DMS153 (cell line): ENCODE measurements at places on chromosomes 16 and 17.

- DNase-seq = peak; percentile 59
Observed at GRCh38 chr17:48012151-48012520, 25.5 kb downstream of the COPZ2 start.

- DNase-seq = no peak
Observed at GRCh38 chr17:76134911-76135809, 5.9 kb downstream of the FOXJ1 start.

DNA sequence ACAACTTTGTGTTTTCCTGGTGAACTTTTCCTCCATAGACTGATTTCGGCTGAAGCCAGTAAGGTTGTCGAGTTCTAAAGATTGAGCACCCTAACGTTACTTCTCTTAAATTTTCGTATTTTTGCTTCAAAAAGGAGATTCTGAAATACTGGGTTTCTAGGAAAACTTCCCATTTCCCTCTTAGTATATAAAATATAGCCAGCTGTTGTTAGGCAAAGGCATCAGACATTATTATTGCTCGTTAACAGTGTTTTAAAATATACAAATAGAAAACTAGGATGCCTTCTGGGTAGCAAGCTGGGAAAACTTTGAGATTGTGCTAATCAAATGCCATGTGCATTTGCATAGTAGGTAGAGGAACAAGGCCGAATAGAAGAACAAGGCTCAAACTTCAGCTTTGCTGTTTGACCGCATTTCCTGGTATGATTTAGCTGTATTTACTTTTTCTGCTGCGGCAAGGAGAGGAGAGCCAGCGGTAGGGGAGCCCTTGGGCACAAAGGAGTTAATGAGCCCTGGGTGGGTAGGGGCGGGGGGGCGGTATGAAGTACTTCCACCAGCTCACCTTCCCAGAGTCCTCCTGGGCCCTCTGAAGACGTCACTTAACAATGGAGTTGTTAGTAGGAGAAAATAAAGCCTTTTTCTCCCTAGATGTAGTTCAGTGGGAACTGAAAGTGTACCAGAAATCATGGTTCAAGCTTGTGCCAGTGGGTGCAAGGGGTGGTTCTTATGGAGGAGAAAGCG, 151.9 kb downstream of the MSI2 start:
- peak; percentile 84 for DNase-seq

DNA sequence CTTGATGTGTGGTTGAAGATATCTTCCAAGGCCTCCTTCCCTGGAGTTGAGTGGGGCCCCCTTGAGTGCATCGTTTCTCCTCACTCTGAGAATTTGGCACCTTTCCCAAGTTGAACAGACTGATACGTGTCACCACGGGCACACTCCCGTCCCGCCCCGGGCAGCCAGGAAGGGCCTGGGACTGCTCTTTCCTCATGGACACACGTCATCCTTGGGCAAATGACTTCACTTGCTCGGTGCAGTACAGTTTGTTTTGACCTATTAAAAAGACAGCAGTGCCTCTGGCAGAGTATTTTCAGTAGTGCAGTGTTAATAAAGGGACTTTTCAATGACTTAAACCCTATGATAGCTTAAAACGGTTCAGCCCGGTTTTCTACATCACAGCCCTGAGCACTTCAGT, 59.9 kb downstream of the SEC14L1 start:
- DNase-seq = no peak

DNA sequence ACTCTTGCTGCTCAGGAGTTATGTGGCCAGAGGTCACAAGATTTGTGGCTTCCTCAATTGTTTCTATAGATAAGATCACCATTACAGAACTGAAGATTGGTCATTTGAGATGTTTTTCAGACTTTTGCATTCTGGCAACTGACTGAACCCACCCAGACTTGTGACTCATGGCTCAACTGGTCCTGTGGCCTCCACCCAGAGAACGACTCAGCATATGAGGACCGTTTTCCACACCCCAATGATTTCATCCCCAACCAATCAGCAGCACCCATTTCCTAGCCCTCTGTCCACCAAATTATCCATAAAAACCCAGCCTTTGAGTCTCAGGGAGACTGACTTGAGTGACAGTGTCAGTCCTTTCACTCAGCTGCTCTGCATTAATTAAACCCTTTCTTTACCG, 143.2 kb upstream of the ASIC2 start:
- DNase-seq = no peak

DNA sequence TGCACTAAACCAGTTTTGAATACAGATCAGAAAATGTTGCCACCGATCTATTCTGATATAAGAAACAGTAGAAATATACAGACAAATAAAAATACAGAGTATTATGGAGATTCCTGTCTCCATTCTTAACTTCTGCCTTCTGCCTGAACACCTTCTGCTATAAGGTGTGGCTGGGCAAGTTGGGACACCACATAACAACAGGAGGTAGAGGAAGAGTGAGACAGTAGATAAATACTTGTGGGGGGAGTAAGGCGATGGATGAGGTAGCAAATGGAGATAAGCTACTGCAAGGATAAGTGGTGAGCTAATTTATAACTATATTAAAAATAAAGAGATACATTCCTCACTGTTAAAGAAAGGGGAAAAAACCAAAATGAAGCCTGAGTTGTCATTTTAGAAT, 143.7 kb downstream of the CDH8 start:
- DNase-seq = no peak

DNA sequence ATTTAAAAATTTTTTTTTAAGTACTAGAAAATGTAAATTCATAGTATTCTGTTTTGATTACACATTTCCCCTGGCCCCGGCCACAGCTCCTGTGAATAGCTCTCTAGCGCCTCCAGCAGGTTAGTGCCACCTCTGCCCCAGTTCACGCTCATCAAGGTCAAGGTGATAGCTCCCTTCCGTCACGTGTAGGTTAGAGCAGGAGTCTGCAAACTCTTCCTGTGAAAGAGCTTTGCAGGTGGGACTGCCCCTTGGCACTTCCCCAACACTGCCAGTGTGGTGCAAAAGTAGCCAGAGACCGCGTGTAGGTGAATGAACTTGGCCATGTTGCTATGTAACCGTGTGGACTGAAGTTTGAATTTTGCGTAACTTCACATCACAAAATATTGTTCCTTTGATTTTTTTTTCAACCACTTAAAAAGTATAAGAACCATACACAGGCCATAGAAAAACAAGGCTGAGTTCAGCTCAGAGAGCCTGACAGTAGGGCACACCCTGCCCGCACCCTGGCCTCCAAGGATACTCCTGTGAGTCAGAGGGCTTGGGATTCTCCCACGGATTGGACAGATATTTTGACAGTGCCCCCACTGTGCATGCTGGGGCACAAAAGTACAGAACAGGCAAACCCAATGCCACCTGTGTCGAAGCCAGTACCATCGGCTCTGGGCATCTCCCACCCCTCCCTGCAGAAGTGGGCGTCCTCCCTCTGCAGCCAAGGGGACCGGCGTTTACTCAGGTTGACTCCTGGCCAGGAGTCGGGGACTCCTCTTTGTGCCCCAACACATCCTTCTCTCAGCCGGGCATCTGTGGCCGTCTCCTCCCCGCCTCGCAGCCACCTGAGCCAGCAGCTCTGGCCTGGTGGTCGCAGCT, 92.0 kb upstream of the CHMP6 start:
- peak; percentile 72 for DNase-seq

- DNase-seq = no peak
Observed at GRCh38 chr17:17206913-17207335, 791 bp upstream of the PLD6 start.

- no peak for DNase-seq
Observed at GRCh38 chr16:55475919-55476318, 3.1 kb upstream of the MMP2 start.

DNA sequence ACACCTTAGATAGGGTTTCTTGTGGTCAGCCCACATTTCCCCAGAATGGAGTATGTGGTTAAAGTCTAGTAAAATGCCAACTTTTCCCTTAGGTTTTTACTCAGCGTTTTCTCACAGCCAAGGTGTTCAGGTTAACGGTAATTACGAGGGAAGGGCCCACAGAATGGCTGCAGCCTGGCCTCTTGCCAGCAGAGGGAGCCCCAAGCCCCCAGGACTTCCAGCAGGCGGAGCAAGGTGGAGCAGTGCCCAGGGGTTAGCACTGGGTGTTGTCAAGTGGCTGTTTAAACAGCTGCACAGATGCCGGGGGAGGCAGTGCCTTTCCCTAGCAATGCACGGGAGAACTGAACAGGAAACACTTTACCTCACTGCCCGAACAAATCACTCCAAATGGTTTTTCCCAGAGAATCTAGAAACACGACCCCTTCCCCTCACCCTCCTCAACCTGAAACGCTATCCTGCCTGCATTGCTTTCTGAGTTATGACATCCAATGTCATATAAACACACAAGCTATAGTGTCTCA, 6.6 kb downstream of the PHB1 start:
- peak; percentile 93 for DNase-seq

DNA sequence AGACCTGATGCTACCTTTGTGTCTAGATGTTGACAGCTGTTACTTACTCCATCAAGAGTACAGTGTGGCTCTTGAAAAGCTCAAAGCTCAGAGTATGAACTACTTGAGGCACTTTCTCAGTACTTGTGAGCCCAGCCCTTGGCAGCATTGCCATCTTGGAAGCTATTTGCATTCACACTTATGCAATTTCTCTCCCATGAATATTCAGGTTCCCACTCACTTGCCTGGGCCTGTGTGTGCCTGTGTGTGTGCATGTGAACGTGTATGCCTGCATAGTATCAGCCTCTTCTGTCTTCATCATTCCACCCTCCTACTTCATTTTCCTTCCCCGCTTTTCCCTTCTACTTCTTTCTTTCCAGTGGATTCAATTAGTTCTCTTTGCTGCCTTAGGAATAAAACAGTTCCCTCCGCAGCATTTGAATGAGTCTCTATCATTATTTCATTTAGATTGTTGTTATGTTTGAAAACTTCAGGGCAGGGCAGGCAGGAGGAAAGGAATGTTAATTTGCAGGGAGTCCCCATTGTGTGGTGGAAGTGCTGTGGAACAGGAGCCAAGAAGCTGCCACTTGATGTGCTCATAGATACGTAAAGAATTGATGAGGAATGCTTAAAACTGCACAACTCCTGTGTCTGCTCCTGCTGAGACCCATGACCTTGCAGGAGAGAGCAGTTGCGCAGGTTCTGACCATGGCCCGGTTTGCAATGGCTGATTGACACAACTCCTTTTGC, 58.9 kb downstream of the HS3ST4 start:
- no peak for DNase-seq

DNA sequence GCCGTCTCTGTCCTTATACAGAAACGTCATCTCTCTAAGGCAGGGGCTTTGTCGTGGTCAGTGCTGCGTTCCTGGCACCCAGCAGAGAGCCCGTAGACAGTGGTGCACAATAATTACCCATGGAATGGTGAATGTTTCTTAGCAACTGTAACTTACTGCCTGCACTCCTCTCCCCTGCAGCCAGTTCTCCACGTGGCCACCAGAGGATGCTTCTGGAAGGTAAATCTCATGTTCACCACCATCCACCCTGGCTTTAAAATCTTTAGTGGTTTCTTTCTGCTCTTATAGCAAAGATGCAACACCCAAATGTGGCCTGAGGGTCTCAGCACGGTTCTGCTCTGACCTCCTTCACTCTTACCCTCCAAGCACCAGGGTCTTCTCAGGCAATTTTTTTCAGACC, 150.8 kb downstream of the GRIN2A start:
- DNase-seq = no peak

- DNase-seq = no peak
Observed at GRCh38 chr16:72639494-72639893, 408.4 kb downstream of the ZFHX3 start.

DNA sequence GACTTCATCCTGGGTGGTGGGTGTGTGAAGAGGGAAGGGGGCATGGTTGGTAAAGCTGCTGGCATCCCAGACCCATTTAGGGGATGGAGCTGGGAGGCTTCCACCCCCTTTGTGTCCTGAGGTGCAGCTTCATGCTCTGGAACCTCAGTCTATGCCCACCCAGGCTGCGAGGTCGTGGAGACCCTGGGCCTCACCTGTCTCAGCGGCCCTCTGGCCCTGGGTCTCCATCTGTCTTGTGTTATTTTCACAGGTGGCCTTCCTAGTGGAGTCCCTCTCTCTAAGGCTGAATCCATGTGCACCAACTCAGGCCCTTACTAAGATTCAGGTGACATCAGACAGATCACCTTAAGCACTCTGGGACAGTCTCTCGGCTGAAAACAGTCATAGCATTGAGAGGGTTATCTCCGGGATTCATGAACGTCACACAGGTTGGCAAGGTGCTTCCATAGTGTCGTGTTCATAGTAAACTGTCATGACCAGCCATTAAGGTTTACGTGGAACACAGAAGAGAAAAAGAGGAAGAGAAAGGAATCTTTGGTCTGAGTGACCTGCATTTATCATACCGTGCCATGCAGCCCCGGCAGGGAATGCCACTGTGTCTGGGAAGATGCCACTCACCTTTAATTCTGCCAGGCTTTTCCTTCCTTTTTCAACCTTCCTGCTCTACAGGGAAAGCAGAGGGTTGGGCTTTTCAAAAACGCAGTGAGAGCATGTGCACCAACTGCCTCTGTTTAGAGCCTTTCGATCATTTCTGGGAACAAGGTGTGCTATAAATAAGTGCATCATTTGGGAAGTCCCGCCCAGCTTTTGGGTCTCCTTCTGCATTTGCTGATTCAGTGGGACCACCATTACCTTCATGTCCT, 4.5 kb upstream of the FOXL1 start:
- no peak for DNase-seq

GRCh38 chr16:4433228-4433627, 7.6 kb downstream of the DNAJA3 start:
- no peak for DNase-seq

- DNase-seq = no peak
Observed at GRCh38 chr16:58732545-58733247, 1.4 kb downstream of the GOT2 start.

GRCh38 chr16:15874745-15875314, 13.6 kb downstream of the CEP20 start:
- DNase-seq = peak; percentile 9

DNA sequence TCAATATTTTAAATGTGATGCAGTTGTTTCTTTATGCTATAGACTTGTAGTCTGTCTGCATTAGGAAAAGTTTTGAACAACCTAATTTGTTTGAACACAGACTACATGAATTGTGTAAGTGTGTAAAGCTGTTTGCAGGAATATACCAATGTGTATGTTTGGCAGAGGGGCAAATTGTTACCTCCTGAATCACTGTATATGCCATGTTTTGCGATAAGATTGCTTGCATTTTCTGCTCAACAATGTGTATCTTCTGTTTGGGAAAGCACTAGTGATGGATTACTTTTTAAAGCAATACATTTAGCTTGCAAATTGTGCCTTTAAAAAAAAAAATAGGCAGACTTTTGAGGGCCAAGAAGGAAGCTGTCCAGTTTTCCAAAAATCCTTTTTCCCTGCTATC, 14.6 kb downstream of the RBBP6 start:
- no peak for DNase-seq

DNA sequence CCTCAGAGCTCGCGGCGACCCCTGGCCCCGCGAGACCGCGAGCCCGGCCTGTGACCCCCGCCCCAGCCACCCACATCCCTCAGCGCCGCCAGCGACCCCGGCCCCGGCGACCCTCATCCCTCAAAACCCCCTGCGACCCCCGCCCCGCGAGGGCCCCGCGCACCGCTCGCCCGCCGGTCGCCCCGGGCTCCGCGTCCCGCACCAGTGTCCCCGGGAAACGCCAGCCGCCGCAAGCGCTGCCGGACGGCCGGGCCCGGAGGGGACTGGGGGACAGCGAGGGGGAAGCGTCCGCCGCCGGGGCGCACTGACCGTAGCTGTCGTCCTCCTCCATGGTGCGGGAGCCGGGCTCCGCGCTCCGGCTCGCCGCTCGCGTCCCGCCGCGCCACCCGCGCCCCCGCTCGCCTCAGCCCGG, at the start of gene CYTH1:
Gene CYTH1, minus strand, starts transcription at position 381 of the 412 bp plus-strand sequence. Its CDS starts 50 bp downstream, at position 331.
- no peak for DNase-seq
